ENCODE measurements at places on chromosomes 16 and 17.
A peak's percentile ranks its signal among the peaks of the same experiment; 100 is the strongest.

GRCh38 chr17:1162116-1162855 lies 17.5 kb downstream of the ABR start:
- DNase-seq, result no peak

- no peak for DNase-seq
Observed at GRCh38 chr17:37605813-37606505, 3.3 kb downstream of the SYNRG start.

- DNase-seq, result peak; percentile 82
Observed at GRCh38 chr16:29898804-29899515, 390 bp downstream of the SEZ6L2 start.

DNA sequence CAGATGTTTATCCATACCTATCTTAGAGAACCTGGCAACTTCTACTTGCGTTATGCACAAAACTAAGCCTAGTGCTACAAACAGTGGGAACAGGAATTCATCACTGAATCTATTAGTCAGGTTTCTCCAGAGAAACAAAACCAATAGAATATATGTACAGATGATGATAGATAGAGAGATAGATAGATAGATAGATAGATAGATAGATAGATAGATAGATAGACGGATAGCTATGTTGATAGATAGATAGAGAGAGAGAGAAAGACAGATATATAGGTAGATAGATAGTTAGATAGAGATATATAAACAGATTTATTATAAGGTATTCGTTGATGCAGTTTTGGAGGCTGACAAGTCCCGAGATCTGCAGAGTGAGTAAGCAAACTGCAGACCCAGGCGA lies 495.6 kb downstream of the TMEM114 start:
- DNase-seq, result no peak

DNA sequence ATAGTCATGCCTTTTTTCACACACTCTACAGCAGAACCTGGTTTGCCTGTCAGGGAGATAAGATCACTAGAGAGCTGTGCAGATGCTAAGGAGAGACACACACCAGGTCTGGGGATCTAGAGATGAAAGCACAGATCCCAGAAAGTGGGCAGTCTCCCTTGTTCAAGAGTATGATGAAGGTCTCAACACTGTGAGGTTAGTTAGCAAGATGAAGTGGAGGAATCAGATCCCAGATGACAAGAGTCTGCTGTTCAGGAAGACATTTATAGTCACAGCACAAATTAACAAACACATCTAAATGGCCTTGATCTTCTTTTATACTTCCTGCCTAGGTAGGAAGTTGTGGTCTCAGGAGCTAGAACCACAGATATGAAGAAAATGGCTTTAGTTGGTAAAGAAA lies 23.4 kb upstream of the SKAP1 start:
- no peak for DNase-seq

- DNase-seq, result peak; percentile 33
Observed at GRCh38 chr17:57674894-57675293, 70.2 kb downstream of the CCDC182 start.

- DNase-seq, result no peak
Observed at GRCh38 chr17:41107941-41108450, 2.8 kb downstream of the KRTAP4-9 start.

DNA sequence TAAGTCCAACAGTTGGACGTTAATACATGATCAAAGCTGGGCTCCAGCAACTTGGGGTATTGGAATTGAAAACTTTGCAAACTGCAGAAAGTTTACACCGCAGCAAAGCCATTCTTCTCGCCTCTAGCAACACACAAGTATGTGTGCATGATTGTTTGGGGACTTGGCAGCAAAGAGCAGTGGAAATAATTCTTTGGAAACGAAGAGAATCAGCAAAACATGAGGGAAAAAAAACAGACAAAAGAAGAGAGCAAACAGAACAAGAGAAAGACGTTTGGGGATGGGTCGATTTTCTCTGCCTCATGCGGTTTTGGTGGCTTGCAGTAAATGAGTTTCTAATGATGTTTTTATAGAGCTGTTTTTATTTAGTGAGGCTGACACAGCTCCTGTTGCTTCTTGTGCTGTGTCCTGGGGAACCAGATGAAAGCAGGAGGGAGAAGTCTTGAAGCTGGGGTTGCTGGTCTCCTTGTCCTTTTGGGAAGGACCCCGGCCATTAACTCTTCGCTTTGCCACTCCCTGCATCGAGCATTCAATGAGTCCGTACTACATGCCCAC lies 502.9 kb downstream of the GRIN2A start:
- DNase-seq, result no peak

DNA sequence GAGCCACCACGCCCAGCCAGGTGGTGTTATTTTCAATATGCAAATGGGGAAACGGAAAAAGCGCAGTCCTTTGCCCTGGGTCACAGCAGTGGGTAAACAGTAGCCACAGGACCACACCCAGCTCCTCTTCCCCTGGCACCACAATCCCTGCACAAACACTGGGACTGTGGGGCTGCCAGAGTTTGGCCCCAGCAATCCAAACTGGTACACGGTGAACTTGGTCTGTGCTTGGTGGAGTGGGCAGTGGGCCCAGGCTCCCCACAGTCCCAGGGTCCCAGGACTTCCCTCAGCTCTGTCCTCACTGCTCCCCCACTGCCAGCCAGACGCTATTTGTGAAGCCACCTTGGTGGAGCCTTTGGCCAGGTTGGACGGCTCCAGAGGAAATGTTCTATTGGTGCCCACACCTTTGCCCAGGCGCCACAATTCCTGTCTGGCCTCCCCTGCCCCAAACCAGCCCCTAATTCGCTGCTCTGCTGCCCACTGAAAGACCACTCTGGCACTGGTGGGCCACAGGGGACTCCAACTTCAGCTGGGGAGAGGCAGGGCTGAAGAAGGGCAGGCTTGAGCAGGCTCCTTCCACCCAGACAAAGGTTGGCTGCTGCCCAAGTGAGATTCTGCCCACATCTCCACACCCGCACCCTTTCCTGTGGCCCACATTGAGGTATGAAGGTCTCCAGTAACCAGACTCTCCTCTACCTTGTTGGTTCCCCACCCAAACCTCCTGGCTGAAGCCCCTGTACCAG lies 2.1 kb downstream of the CHAD start:
- no peak for DNase-seq

DNA sequence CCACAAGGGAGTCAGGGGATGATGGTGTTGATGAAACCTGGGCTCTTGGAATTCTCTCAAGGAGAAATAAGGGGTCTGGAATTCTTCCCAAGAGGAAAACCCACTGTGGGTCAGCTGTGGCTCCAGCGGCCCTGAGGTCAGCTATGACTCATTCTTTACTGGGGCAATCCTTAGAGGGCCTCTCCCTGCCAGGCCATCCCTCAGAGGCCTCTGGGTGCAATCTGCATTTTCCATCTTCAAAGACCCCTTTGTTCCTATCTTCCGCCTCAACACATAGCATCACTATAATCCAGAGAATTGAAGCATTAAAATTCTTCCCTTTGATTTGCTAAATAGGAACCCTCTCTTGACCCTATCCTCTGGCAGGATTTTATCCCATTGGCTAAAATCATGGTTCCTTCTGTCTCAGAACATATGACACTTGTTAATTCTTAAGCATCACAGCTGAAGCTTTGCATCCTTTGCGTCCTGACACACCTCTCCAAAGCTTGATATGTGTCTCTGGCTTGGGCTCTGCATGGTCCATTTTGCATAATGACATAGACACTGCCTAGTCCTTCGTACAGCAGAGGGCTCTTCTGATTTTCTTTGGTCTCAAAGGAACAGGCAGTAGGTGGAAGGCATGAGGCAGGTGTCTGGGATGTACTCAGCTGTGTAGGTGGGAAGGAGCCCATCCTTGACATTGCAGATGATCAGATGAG lies 4.4 kb upstream of the KRT37 start:
- no peak for DNase-seq

GRCh38 chr16:79750311-79750710 lies 149.8 kb upstream of the MAF start:
- DNase-seq, result no peak

GRCh38 chr17:35074711-35075707 lies 11.5 kb upstream of the RFFL start:
- no peak for DNase-seq

DNA sequence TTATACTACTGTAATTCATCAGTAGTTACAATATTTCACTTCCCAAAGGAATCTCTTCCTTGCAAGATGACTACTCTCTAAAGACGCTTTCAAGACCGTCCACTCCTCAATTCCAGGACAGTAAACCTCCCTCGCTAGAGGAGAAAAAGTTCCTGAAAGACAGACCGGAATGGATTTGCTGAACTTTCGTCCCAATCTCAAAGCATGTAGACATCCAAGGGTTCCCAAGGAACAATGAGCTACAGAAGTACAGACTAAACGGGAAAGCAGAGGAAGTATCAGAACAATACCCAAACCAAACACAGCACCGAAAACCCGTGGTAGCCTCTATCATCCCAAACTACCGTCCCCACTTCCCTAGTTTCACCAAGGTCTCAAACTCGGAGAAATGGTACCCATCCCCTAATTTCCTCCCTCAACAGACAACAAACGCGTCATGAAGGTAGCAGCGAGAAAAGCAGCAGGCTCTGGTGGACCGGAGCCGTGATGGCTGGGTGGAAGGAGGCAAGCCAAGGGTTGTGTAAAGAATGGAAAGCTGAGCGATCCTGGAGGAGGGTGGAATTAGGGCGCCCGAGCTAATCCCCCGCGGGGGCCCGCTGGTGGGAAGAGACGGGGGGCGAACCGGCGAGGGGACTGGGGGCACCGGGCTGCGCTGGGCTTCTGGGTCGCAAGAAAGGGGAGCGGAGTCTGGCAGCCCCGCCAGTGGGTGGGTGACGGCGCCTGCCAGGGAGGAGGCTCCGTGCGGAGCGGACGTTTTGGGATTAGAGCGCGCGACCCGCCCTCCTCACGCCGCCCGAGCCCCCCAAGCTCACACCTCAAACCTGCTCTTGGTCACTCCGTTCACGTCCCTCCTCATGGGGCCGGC lies 647 bp downstream of the FBXL20 start:
- no peak for DNase-seq

DNA sequence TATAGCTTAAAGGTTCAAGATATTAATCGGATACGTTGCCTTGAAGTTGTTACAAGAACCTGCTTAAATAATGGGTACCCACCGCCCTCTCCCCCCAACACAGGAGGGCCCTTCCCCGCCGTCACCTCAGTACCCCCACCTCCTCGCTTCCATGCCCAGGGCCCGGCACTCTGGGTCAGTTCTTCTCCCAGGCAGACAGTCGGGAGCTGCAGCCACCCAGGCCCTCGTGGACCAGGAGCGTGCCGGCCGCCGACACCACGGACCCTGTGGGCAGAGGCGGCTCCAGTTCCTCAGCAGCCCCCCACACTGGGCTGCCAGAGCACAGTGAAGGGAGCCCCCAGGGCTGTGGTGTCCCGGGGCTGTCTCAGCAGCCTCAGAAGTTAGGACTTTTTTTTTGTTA lies 80.9 kb upstream of the ZNF750 start:
- no peak for DNase-seq

DNA sequence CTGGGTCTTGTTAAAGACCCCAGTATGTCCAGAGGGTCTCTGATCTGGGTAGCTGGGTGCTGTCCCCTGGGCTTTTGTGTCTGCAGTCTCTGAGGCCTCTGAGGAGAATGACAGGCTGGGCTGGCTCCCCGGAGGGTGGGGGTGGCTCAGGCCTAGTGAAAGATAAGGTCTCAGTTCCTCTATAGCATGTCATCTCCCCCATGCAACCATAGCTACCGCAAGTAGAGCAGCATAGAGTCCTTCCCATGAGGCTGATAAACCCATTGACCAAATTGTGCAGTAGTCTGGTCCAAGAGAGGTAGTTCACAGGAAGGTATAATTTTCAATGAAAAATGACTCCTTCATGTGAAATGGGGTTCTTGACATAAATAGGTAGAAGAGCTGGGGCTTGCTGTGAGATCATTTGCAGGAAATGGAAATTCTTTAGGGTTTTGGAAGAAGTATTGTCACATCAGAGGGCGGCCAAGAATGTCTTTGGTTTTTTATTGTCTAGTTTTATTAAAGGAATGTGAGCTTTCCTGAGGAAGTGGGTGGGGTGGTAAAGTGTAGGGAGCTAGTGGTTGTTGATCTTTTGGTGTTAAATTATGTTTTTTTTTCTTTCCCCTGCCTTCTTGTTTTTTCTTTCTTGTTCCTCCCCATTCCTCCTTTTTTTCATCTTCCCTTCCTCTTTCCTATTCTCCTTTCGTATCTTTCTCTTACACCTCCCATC lies 21.0 kb downstream of the SLC7A6OS start:
- no peak for DNase-seq

- DNase-seq, result no peak
Observed at GRCh38 chr16:68345351-68345810, 34.6 kb downstream of the PRMT7 start.

DNA sequence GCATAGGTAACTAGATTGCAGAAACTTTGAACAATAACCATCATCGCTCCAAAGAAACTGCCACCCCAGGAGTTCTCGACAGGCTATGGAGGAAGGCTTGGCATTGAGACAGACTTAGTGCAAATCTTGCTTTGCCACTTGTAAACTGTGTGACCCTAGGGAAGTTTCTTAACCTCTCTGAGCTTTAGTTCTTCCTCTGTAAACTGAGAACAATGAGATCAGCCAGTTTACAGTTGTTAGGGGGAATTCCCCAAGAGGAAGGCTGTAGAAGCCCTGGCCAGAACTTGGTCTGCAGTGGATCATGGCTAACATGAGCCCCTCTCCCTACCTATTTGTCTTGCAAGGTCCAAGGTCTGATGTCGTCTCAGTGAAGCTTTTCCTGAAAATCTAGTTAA lies 78.9 kb downstream of the NT5M start:
- no peak for DNase-seq

DNA sequence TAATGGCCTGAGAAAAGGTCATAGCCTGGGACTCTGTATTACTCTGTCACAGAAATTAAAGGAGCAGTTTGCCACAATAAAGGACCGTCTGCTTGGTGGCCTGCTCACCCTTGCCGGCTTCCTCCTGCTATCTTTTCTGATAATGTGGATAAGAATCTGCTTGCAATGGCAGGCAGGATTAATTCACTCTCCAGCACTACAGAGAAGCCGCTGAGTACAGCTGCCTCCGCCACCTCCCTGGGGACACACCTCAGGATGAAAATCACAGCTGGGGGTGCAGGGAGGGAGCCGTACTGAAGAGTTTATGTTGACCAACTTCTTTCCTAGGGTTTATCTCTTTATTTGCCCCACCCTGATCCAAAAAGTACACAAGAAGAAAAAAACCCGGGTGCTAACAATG lies 245.9 kb upstream of the RPL38 start:
- no peak for DNase-seq

DNA sequence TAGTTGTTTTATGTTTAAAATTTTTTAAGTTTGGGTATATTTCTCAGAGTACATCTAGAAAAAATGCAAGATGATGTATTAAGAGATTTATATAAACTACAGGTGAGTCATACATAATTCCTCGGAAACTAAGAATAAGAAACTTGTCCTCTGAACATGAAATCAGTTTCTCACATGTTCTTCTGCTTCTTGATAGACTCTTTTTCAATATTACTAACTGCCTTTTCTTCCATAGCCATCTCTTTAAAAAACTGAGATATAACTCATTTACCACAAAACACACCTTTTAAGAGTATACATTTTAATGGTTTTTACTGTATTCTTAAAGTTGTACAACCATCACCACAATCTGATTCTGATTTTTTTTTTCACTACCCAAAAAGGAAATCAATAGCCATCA lies 238.4 kb upstream of the AXIN2 start:
- DNase-seq, result no peak

DNA sequence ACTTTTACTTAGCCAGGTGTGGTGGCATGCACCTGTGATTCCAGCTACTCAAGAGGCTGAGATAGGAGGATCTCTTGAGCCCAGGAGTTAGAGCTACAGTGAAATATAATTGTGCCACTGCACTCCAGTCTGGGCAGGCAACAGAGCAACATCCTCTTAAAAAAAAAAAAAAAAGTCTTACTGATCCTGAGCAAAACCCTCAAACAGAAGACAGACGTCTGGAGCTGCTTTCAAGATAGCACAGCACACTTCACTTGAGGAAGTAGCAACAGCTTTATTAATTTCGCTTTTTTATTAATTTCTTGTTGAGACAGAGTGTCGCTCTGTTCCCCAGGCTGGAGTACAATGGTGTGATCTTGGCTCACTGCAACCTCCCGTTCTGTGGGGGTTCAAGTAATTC lies 10.2 kb upstream of the GGA2 start:
- DNase-seq, result no peak
